GM13977 (cell line): ENCODE measurements at places on chromosomes 1 and 21.

- DNase-seq, result no peak
Observed at GRCh38 chr21:16573578-16573977, 843.8 kb downstream of the USP25 start.

DNA sequence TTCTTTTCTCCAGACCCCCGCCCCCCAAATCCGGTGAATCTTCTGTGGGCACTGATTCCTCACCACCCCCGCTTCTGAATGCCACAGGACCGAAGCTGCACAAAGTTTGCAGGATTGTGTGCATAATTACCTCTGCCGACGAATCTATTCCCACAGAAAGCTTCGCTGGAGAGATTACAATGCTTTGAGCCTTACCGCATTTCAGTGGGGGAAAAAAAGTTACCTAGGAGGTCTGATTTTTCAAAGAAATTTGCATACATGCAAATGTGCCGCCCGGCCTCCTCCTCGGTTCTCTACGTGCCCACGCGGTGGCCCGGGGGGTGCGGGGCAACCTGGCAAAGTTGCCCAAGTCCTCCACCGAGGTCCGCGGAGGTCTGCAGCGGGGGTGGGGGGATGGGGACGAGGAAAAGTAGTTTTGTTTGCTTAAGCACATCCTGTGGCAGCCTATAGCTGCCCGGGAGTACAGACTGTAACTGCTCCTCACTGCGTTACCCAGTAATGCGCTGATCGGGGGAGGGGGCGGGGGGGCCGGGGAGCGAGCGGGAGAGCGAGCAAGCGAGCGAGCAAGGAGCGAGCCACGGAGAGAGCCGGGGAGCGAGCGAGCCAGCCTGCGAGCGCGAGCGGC is 563 bp upstream of the NFIA start:
- no peak for DNase-seq

DNA sequence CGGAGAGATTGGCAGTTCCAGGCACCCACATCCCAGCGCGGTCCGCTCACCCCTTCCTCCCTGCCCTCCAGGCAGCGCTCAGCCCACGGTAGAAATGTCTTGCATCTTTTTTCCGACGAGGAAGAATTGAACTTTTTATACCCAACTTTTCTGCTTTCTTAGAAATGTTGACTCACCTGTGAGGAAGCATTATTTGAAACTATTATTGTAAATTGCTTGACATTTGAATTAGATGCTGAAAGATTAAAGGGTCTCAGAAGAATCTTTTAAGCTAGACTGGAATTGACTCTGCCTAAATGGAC is 912 bp upstream of the SIPA1L2 start:
- no peak for DNase-seq

GRCh38 chr21:34674468-34674867 is 5.7 kb downstream of the CLIC6 start:
- no peak for DNase-seq

- no peak for DNase-seq
Observed at GRCh38 chr1:115283249-115283648, 54.8 kb downstream of the NGF start.

- no peak for DNase-seq
Observed at GRCh38 chr1:109768820-109769219, 5.1 kb upstream of the EPS8L3 start.

GRCh38 chr1:245983294-245983967 is 523.6 kb downstream of the SMYD3 start:
- peak; percentile 19 for DNase-seq

DNA sequence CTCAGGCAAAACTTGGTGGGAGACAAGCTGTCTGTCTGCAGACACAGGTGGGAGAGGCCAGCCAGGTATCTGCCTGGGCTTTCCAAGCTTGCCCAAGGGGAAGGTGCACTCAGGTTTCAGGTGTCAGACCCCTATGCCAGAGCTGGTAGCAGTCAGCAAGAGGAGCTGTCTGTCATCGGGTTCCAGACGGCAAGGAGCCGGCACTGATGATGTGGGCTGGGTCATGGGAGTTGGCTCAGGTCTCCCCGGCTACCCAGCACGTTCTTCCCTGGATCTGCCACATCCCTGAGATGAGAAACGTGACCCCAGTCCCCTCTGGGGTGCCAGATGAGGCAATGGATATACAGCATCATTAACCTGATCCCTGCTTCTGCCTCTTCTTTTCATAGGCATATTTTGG is 23.0 kb downstream of the TMCC2 start:
- no peak for DNase-seq

DNA sequence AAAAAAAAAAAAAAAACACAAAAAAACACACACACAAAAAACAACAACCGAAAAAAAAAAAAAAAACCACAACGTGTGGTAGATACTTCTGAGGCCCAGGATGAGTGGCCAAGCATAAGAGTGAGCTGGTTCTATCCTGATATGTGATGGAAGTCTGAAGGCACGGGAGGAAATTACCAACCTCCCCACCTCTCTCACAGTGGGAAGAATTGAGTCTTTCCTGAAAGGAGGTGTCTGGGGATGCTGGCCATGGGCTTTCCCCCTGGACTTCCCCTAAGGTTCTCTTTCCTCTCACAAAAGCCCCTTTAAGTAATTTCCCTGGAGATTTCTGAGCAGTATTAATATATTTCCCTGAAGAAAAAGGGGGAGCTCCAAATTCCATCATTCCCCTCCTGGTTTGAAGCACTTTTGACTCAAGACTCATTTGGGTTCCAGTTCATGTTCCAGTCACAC is 5.2 kb downstream of the TMCC2 start:
- DNase-seq, result no peak

GRCh38 chr1:232364654-232365382 is 265.1 kb downstream of the SIPA1L2 start:
- DNase-seq, result no peak

DNA sequence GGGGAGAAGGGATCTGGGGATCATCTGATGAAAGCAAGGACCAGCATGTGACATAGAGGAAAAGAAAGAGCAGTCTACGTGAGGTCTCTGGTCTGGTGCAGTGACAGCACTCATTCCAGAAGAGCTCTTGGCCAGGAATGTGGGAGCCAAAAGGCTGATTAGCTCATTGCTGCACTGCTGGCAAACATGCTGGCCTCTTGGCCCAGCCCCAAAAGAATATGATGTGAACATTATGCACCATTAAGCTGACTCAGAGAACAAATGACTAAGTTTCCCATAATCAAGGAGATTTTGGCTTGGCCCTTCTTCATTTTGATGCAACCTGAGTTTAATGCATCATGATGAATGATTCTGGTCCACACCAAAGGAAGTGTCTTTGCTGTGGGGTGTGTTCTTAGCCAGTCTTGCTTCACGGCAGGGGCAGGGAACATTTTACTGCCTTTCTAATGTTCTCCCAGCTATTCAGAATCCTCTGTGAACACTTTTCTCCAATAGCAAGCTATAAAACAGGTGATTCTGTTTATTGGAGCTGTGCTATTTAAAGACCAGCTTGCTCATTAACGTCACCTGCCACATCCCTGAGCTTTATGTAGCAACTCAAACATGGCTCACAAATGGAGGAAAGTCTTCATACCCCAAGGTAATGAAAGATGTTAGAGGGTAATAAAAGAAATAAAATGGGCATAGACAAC is 55.1 kb downstream of the PCBP3 start:
- no peak for DNase-seq

DNA sequence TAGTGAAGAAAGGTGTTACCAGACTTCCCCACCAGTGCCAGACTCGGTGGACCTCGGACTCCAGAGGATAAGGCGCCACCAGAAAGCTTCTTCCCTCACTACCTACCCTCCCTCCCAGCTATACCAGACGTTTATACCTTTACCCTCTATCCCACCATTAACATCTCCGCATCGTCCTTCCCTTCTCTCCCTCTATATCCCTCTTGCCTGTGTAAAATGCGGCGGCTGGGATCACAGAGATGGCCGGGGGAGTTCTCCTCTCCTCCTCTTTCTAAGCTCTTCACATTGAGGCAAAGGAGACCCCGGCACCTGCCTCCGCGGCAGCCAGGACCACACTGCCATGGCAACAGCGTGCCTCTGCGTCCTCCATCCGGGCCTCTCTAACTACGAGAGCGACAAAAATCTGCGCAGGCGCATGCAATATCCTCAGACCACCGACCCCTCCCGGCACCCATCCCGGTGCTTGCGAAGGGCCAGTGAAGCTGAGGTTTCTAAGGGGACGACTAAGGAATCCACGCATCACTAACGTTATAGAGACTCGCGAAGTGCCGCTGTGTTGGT is at the start of gene CCDC181:
TSS of gene CCDC181 (minus strand) at position 394 of the 561 bp plus-strand sequence. CDS start 2,547 bp downstream, outside the sequence.
- peak; percentile 10 for DNase-seq

DNA sequence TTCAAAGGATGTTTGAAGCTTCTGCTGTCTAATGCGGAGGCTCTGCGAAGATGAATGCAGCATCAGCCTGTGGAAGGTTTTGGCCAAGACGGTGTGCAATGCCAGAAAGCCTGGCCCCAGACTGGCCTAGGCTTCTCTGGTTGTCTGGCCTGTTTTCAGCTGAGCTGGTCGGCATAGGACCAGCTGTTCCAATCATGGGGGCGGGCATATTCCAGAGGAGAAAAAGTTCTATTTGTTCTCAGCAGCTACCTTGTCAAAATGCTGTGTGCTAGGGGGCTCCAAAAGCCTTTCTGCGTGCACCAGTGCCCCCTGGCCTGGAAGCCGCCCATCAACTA is 57.6 kb downstream of the TGFB2 start:
- no peak for DNase-seq

GRCh38 chr1:82534996-82535395 is 734.3 kb downstream of the ADGRL2 start:
- DNase-seq, result no peak

DNA sequence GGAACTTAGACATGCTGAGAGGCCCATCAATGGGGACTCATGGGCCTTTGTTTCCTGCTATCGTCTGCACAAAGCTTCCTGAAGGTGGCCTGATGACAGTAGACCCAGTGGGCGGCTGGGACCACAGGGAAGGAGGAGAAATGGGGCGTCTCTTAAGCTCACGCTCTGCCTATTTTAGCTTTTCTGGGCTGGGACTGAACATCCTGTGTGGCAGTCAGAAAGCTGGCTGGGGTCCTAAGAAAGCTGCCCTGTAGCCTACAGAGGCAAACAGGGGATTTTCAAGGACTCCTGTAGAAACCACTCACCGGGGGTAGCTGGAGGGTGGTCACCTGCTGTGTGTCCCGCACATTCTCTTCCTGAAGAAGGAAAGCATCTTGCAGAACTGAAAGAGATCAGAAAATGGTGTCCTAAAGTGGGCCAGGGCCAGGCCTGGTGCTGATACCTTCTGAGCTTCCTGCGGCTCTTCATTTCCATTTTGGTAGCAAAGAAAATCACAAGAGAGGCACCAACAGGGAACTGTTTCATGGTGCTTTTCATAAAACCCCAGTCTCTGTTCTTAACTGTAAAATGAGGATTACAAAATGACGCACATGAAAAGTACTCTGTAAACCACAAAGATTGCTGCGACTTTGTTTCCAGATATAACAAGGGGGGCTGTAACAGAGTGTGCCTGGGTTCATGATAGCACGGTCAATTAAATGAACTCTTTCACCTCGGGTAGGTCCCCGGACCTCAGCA is 8.6 kb downstream of the ZNF496 start:
- no peak for DNase-seq

DNA sequence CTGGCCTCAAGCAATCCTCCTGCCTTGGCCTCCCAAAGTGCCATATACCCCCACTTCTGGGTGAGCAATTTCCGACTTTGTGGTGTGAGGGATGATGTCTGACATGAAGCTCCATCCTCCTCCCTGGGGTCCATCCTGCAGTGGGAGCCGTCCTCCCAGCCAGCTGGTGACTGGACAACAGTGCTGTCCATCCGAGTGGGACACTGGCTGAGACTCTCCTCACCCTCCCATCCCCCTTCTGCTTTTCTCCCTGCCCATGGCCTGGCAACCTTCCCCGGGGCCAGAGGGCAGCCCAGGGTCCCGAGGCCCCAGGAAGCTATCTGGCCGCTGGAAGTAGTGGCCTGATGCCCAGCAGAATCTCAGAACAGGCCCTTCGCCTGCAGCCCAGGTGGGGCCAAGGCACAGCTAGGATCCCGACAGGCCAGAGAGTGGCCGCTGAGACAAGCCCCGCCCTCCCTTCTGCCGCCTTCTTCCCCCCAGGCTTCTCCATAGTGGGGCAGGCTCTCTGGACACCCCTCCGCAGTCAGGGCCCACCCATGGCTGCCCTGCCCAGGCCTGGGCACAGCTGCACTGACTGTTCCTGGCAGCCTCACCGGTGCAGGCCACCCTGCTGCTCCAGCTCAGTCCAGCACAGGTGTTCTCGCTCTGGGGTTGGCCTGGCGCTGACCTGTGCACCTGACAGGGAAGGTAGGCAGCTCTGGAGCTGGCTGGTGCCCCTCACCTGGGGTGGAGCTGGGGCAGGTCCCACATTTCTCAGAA is 8.4 kb upstream of the FAAP20 start:
- no peak for DNase-seq

GRCh38 chr1:118716775-118717174 is 271.4 kb downstream of the TBX15 start:
- DNase-seq, result no peak

DNA sequence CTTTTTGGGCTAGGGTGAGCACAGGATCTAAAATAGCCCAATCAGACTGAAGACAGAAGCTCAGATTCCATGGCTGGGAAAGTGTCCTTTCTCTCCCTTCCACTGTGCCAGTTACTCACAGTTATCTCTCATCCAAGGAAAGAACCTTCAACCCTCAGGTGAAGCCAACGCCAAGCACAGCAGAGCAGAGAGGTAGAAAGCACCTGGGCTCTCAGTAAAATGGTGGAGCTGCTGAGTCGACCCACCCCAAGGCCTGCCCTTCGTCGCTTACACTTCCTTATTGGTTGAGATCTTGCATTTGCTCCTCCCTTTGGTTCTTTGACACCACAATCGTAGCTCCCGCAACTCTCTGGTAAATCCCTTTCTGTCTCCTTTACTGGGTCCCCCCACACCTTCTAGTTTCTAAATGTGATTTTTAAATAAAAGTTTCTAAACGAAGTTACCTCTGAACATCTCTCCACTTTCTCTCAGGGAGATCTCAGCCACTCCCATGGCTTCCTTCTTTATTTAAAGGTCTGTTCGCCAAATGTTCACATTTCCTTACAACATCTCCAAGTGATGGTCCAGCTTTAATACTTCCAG is 27.5 kb upstream of the SLC30A1 start:
- no peak for DNase-seq

DNA sequence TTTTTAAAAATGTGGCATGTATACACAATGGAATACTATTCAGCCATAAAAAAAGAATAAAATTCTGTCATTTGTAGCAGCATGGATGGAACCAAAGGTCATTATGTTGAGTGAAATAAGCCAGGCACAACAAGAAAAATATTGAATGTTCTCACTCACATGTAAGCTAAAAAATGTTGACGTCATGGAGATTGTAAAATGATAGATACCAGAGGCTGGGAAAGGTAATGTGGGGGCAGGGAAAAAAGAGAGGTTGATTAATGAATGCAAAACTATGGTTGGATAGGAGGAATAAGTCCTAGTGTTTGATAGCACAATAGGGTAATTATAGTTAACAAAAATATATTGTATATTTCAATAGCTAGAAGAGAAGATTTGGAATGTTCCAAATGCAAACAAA is 89.1 kb upstream of the SLC35F3 start:
- DNase-seq, result no peak
